ENCODE measurements at places on chromosomes 1 and 21.

- no peak for DNase-seq
Observed at GRCh38 chr1:41619511-41620364, 135.3 kb upstream of the EDN2 start.

GRCh38 chr1:5109633-5110032, 455.2 kb downstream of the AJAP1 start:
- DNase-seq: no peak

- no peak for DNase-seq
Observed at GRCh38 chr1:164786980-164787833, 228.2 kb downstream of the PBX1 start.

DNA sequence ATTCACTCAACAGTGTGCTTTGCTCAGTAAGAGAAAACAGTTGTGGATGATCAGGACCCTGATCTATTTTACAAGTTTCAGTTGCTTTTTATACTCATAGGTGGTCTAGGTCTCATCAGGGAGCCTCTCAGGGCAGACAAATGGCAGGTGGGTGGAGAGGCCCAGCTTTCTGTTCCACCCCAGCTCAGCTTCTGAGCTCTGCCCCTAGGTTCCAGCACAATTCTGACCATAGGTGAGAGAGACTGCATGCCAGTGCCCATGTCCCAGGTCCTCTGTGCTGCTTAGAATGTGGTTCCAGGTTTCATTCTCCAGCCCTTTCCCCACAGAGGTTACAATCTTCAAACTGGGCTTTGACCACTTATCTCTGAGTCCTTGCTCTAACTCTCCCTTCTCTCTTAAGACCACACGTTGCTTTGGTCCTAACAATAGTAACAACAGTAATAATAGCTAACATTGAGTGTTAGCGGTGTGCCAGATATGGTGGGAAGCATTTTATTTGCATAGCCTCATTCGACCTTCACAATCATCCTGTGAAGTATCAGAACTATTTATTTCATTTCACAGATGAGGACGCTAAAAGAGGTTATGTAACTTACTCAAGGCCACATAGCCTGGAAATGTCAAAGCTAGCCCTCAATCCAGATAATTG, 19.6 kb upstream of the DUSP10 start:
- DNase-seq: peak; percentile 91

GRCh38 chr1:229578168-229579058, 19.9 kb upstream of the ABCB10 start:
- no peak for DNase-seq

DNA sequence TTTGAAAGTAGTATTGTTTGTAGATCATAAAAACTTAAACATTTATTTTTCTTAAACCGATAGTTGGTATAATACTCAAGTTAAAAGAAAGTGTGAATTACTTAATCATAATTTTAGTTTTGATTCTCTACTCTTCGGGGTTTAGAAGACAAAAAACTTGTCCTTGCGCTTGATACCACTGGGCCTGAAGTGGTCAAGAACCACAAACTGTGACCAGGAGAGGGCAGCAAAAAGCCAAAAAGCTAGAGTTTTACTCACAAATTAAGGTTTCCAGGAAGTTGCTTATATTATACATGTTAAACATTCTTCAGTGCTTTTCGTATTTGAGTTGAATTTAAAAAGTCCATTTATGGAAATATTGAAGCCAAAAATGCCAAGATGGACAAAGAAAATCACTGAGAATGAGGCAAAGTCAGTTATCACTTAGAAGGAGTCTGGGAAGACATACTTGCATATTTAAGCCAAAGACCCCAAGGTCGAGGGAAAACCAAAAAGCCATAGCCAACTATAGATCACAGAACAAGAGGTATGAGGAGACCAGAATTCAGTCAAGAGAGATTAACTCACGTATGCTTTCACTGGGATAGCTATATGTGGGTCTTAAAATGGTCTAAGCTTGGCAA, 34.2 kb downstream of the EFCAB7 start:
- no peak for DNase-seq

GRCh38 chr1:211305044-211305443, 21.6 kb upstream of the TRAF5 start:
- DNase-seq: no peak

DNA sequence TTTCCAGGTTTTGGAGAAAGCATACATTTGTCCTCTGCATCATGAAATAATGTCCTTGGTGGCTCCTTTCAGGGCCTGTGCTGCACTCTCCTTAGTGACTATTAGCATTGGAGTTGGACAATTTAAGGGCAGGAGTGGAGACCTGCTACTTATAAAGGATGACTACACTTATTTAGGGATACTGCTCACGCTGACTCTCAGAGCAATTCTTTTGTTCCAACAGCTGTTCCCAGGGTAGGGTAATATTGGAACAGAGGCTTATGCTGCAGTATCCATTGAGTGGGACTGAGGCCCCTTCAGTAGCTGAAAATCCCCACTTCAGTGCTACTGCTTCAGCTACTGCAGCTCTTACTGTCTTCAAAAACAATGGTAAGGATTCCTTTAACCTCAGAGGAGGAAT, 84.6 kb downstream of the GPR88 start:
- DNase-seq: no peak

- DNase-seq: no peak
Observed at GRCh38 chr1:24995140-24995539, 65.1 kb upstream of the RUNX3 start.

DNA sequence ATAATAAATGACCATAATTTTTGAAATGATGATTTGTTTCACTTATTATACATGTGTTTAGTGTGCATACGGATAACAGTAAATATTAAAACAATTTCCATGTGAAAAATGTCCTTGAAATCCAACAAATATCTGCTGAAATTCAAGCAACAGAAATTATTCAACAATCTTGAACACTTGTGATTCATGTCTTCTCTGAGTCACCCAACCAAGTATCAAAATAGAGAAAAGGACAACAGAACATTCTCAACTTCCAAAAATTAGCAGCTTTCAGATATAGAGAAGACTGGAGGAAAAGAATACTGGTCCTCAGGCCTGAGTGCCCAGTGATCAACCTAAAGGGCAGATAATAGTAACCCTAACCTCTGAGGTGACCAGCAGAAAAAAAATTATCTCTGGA, 90.8 kb downstream of the VAV3 start:
- DNase-seq: no peak

Measured in GM12878 (cell line).